Mesothelial cell of epicardium (in vitro differentiated cells): ENCODE measurements at places on chromosomes 12 and 14.

DNA sequence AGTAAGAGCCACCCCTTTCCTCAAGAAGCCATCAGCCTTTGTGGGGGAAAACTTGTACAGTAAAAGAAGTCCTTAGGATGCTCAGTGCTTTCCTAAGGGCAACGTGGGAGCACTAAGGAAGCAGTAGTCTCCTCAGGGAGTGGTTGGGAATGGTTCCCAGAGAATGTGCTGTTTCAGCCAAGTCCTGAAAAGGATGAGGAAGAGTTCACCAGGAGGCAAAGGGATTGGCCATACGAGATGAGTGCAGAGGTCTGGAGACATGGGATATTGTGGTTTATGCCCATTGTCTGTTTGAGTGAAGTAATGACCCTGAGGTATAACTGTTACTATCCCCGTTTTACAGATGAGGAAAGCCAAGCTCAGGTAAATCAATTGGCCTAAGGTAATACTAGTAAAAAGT, 86.0 kb upstream of the ATF1 start:
- no peak for DNase-seq

- no peak for DNase-seq
Measured at GRCh38 chr14:80942191-80942600, 658 bp upstream of the CEP128 start.

- DNase-seq, result no peak
Measured at GRCh38 chr12:106082216-106083175, 56.3 kb downstream of the NUAK1 start.

- no peak for DNase-seq
Measured at GRCh38 chr14:90538716-90539495, 142.1 kb downstream of the CALM1 start.

DNA sequence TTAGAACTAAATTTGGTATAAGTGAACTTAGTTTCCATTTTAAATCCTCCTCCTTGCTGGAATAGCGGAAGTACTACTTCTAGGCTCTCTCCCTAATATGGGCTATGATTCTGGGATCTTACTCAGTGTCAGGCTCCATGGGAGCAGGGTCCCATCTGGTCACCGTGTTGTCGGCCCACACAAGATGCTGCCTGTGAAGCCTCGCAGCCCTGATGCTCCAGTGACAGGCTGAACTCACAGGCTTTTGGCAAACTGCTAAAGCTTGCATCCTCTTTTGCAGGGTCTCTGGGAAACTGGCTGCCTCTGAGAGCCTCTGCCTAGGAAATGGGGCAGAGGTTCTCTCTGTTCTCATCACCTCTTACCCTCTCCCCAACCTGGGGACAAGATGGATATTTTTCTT, 88.4 kb downstream of the RPAP3 start:
- DNase-seq, result no peak

- peak; percentile 65 for DNase-seq
Measured at GRCh38 chr12:32535288-32535999, 136.1 kb downstream of the FGD4 start.

- no peak for DNase-seq
Measured at GRCh38 chr12:83630526-83630925, 943.8 kb downstream of the TMTC2 start.

DNA sequence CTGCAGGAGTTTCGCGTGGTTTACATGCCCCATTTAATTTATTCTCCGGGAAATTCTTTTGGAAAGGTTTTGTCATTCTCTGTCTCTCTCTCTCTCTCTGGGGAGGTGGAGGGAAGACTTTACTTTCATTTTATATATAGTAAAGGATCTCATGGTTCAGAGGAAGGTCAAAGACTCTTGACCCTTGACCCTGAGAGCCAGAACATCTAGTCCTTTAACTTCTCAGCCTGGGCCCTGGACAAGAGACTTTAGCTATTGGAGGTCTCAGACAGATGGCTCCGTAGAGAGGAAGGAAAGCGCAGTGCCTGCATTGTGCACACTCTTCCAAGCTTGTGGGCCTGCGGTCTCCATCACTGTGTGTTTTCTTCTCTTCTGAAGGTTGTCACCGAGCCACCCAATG, 43.7 kb downstream of the CCDC92 start:
- DNase-seq, result no peak

- no peak for DNase-seq
Measured at GRCh38 chr12:2641207-2641606, 153.6 kb upstream of the FKBP4 start.

DNA sequence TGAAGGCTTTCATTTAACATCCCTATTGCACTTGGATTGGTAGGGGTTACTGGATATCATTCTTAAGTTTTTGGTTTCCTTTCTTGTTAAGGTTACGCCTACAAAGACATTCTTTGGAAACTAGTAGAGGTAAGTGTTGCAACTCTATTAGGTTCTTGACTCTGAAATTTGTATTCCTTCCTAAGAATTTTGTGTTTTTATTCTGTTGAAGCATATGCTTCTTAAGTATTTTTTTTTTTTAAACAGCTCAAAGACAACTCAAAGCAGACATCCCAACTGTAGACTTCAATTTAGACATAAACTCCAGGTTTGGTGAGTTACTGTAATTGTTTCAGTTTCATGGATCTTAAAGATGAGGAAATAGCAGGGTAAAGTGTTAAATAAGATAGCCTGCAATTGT, 1.1 kb upstream of the RBMS2 start:
- no peak for DNase-seq

DNA sequence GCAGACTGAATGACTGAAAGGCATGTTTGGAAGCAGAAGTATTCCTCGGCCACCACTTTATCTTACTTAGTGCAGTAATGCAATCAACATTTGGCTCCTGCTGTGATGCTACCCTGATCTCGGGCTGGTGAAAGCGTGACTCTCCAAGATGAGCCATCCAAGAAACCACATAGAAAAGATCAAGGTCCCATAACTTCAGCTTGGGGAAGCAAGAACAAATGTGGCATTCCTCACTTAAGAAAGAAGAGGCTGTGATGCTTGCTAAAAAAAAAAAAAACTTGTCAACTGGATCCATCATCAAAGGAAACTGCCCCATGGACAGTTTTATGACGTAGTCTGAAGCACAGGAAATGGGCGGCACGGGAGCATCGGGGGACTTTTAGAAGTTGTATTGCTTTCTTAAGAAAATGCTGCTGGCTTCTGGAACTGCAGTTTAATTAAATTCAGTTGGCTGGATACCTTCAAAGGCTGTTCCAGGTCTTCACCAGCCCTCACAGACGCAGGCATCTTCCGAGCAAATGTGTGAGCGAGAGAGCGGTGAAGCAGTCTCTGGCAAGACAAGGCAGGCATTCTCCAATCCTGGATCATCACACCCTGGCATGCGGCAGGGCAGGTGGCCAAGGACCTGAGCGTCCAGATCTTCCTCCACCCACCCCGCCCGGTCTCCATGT, 38.2 kb upstream of the MAP1LC3B2 start:
- no peak for DNase-seq

- no peak for DNase-seq
Measured at GRCh38 chr14:99246536-99247097, 25.4 kb downstream of the BCL11B start.
